Gastroesophageal sphincter (tissue), 4 donors: ENCODE measurements at places on chromosomes 13 and 19.

DNA sequence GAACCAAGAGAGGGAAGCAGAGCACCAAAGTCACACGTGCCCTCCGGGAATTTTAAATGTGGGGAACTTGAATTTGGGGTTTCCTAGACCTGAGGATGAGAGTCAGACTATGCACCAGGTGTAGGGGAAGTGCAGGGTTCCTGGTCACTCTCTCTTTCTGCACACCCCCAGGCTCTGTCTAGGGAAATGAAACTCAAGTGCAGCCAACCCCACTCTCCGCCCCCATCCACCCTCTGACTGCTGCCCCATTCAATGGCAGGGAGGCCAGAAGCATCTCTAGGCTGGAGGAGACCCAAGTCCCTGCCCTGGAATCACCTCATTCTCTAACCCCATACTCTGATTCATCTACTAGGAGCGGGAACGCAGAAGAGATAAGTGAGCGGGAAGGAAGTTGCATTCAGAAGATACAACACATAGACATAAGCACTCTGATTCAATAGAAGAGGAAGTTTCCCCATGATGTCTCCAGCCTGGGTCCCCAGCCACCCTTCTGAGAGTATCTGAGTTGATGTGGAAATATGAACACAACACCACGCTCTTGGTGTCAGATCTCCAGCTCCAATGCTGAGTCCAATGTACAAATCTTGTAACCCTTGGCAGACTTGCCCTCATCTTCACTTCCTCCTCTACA is 4.7 kb upstream of the SIGLEC14 start:
- ATAC-seq = peak; percentile 16
- H3K4me3 ChIP-seq = no peak overlapping the region
- no peak overlapping the region for H3K27ac ChIP-seq
- peaks cover 50% of the 10 kb centered on the region for H3K27me3 ChIP-seq

GRCh38 chr13:75633285-75633684 is 2.8 kb upstream of the LMO7 start:
- H3K4me3 ChIP-seq = no peak overlapping the region
- no peak overlapping the region for H3K27ac ChIP-seq
- no peaks in the 10 kb centered on the region for H3K36me3 ChIP-seq
- H3K27me3 ChIP-seq = peaks cover 16% of the 10 kb centered on the region
- H3K4me1 ChIP-seq = no peaks in the 10 kb centered on the region

- ATAC-seq = no peak
- no peak overlapping the region for H3K4me3 ChIP-seq
- H3K27ac ChIP-seq = peak overlapping the region; percentile 5
These were observed 111.6 kb downstream of the RGCC start for GRCh38 chr13:41568972-41569351.

- no peaks in the 10 kb centered on the region for H3K36me3 ChIP-seq
- H3K4me3 ChIP-seq = no peak overlapping the region
- no peaks in the 10 kb centered on the region for H3K4me1 ChIP-seq
These were observed 134.6 kb downstream of the STOML3 start for GRCh38 chr13:38856065-38856464.

GRCh38 chr19:6387372-6387771 is 5.6 kb downstream of the GTF2F1 start:
- peaks cover 9% of the 10 kb centered on the region for H3K4me1 ChIP-seq
- ATAC-seq = no peak
- no peak overlapping the region for H3K4me3 ChIP-seq
- H3K27me3 ChIP-seq = no peaks in the 10 kb centered on the region
- peaks cover 92% of the 10 kb centered on the region for H3K36me3 ChIP-seq
- no peak overlapping the region for H3K27ac ChIP-seq

DNA sequence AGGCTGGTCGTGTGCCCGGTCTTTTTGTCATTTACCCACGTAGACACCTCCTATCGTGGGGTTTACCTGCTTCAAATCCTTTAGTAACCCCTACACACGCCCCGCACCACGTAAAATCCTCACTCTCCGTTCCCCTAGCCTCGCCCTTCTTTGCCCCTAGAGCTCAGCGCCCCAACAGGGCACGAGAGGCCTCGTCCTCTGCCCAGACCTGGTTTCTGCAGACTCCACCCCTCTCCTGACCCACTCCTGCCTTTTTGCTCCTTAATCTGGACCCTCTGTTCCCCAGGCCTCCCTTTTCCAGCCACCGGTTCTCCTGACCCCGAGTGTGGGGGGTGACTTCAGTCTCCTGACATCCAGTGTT is 412 bp downstream of the ZNF528 start:
- H3K4me3 ChIP-seq = peak overlapping the region; percentile 96
- no peaks in the 10 kb centered on the region for H3K27me3 ChIP-seq
- no peaks in the 10 kb centered on the region for H3K4me1 ChIP-seq
- H3K27ac ChIP-seq = peak overlapping the region; percentile 73

GRCh38 chr13:99991013-99991827 is 9.6 kb downstream of the ZIC2 start:
- peaks cover 100% of the 10 kb centered on the region for H3K27me3 ChIP-seq
- no peak overlapping the region for H3K4me3 ChIP-seq
- H3K36me3 ChIP-seq = no peaks in the 10 kb centered on the region
- H3K27ac ChIP-seq = no peak overlapping the region
- H3K4me1 ChIP-seq = peaks cover 3% of the 10 kb centered on the region
- ATAC-seq = no peak

DNA sequence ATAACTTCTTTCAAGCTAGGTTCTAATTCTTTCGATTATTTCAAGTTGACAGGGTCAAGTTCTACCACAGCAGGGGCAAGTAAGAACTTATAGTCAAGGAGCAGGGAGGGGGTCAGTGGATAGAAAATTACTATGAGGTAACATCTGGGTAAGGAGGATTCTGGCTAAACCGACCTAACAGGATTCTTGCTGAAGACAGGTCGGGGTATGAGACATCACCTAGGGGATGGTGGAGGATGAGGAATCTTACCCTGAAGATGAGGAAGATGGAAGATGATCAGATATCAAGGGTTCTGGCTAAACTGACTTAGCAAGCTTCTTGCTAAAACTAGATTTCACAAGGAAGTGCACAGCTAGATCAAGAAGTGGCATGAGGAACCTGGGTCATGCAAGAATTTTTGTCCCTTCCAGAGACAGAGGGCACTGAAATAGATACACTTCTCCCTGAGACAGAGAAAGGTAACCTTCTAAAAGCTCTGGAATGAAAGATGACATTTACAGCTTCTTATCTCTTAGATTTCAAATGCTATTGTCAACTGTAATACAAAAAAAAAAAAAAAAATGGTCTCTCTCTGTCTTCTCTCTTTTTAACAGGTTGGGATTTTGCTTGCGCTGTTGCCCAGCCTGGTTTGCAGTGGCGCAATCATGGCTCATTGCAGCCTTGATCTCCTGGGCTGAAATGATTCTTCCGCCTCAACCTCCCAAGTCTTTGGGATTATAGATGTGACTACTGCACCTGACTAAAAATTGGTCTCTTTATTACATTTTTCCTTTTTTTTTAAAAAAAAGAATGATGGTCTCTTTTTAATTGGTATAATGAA is 9.6 kb upstream of the METTL21C start:
- no peaks in the 10 kb centered on the region for H3K4me1 ChIP-seq
- ATAC-seq = no peak
- H3K27me3 ChIP-seq = no peaks in the 10 kb centered on the region
- no peak overlapping the region for H3K4me3 ChIP-seq
- H3K27ac ChIP-seq = no peak overlapping the region

DNA sequence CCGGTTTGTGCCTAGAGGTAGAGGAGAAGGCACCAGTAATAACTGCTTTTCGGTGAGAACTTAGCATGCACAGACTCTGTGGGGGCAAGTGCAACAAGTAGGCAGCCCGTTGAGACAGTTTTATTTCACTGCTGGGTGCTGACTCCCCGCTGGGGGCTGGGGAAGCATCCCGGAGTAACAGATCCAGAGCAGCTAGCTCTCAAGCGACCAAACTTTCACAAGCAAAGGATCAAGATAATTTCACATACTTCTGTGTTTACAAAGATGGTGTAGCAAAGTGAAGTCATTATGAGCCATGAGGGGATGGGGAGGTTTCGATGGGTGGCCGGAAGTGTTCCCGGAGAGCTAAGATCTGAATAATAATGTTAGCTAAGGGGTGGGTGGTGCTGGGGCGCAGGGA is 2.8 kb downstream of the NACC1 start:
- H3K27me3 ChIP-seq = no peaks in the 10 kb centered on the region
- no peak overlapping the region for H3K27ac ChIP-seq
- ATAC-seq = no peak

DNA sequence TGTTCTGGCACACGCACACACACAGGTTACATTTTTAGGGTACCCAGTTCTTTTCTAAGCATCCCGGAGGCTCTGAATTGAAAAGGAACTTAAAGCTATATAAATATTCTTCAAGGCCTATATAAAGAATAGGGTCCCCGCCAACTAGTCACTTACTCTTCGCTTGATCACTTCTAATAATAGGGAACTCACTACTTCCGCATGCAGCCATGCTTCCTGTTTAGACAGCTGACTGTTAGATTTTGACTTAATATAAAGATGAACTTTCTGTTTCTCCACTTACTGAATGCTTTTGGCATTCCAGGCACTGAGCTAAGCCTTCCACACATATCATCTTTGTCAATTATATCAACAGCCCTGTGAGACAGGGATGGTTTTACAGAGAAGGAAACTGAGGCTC is 259.6 kb downstream of the TSHZ3 start:
- no peak overlapping the region for H3K4me3 ChIP-seq
- H3K27ac ChIP-seq = no peak overlapping the region
- no peak for ATAC-seq
- no peaks in the 10 kb centered on the region for H3K4me1 ChIP-seq

DNA sequence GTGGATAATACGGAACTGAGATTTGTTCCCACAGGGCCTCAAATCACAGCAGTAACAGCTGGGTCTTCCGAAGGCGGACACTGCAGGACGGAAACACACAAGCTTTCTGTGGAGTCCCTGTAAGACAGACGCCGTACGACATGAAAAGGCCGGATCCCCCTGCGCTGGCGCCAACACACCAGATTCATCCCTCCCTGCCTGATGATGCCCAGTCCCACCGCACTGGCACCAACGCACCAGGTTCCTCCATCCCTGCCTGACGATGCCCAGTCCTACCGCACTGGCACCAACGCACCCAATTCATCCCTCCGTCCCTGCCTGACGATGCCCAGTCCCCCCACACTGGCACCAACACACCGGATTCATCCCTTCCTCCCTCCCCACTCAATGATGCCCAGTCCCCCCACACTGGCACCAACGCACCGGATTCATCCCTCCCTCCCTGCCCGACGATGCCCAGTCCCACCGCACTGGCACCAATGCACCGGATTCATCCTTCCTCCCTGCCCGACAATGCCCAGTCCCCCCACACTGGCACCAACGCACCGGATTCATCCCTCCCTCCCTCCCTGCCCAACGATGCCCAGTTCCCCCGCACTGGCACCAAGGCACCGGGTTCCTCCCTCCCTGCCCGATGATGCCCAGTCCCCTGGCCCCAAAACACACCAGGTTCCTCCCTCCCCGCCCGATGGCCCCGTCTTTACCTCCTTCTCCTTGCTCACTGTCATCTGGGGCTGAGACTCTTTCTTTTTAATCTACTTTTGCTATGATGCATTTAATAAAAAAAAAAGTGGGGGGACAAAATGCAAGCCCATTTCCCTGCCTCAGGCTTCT is 55.1 kb downstream of the RASA3 start:
- H3K4me3 ChIP-seq = no peak overlapping the region
- H3K27ac ChIP-seq = no peak overlapping the region
- no peaks in the 10 kb centered on the region for H3K27me3 ChIP-seq
- ATAC-seq = no peak
- H3K4me1 ChIP-seq = no peaks in the 10 kb centered on the region

DNA sequence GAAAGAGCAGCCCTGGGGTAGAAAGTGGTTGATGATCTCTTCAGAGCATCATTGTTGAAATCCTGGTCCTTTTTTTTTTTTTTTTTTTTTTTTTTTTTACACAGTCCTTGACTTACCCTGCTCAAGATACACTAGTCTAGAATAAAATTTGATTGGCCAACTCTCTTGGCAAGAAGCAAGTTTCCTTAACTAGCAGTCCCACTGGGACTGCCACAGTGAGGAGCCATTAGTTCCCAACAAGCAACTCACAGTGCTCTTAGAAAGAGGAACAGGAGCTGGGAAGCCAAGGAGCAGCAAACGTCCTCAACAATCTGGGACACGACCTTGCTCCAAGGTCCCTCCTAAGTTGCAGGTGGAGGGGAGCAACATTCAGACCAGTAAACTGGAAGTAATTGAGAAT is 47.9 kb upstream of the INTS6 start:
- H3K27ac ChIP-seq = no peak overlapping the region
- no peak overlapping the region for H3K4me3 ChIP-seq
- no peak for ATAC-seq
- H3K36me3 ChIP-seq = no peaks in the 10 kb centered on the region

DNA sequence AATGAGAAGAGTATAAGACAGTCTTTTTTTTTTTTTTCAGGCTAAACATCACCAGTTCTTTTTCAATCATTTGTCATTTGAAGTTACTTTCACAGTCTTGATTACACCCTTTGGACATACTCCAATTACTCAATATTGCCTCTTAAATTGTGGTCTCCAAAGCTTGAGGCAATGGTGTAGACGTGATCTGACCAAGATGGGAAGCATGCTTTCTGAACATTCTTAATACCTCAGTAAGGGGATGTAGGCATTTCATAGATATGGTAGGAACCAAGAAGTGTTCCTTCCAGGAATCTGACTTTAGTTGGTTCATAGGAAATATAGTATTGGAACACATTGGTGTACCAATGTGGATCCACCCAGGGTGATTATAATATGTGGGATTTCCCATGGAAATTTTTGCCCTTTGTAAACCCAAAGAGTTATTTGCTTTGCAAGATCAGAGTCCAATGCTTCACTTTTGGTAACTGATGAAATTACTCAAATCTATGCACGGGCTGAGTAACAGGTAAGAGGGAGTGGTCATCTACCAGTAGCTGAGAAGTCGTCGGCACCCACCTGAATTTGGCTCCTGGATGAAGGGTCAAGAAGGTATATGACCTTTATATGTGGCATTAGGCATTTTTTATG is 62.2 kb downstream of the ERCC5 start:
- ATAC-seq = no peak
- H3K4me1 ChIP-seq = no peaks in the 10 kb centered on the region
- peaks cover 1% of the 10 kb centered on the region for H3K27me3 ChIP-seq

- H3K27me3 ChIP-seq = no peaks in the 10 kb centered on the region
- H3K4me3 ChIP-seq = no peak overlapping the region
- H3K36me3 ChIP-seq = peaks cover 3% of the 10 kb centered on the region
- no peak for ATAC-seq
These were observed 32.7 kb upstream of the ZNF254 start for GRCh38 chr19:24054044-24054935.

GRCh38 chr13:93420887-93421286 is 194.3 kb downstream of the GPC6 start:
- H3K36me3 ChIP-seq = no peaks in the 10 kb centered on the region
- ATAC-seq = no peak
- H3K4me3 ChIP-seq = no peak overlapping the region
- H3K27me3 ChIP-seq = no peaks in the 10 kb centered on the region

- H3K27ac ChIP-seq = peak overlapping the region; percentile 68
- peak overlapping the region; percentile 97 for H3K4me3 ChIP-seq
- H3K4me1 ChIP-seq = peaks cover 48% of the 10 kb centered on the region
- ATAC-seq = no peak
- no peaks in the 10 kb centered on the region for H3K27me3 ChIP-seq
These were observed 622 bp downstream of the DNM2 start for GRCh38 chr19:10718205-10719196.
